ENCODE measurements at places on chromosomes 12 and 14.

GRCh38 chr12:120403869-120404268, 34.0 kb upstream of the COX6A1 start:
- DNase-seq: no peak

- no peak for DNase-seq
Measured at GRCh38 chr12:116365606-116366455, 88.3 kb upstream of the MED13L start.

GRCh38 chr12:119676022-119676421, 8.1 kb downstream of the PRKAB1 start:
- no peak for DNase-seq

- no peak for DNase-seq
Measured at GRCh38 chr12:38911611-38912010, 6.2 kb upstream of the CPNE8 start.

GRCh38 chr14:33922125-33922524, 28.7 kb downstream of the EGLN3 start:
- no peak for DNase-seq

DNA sequence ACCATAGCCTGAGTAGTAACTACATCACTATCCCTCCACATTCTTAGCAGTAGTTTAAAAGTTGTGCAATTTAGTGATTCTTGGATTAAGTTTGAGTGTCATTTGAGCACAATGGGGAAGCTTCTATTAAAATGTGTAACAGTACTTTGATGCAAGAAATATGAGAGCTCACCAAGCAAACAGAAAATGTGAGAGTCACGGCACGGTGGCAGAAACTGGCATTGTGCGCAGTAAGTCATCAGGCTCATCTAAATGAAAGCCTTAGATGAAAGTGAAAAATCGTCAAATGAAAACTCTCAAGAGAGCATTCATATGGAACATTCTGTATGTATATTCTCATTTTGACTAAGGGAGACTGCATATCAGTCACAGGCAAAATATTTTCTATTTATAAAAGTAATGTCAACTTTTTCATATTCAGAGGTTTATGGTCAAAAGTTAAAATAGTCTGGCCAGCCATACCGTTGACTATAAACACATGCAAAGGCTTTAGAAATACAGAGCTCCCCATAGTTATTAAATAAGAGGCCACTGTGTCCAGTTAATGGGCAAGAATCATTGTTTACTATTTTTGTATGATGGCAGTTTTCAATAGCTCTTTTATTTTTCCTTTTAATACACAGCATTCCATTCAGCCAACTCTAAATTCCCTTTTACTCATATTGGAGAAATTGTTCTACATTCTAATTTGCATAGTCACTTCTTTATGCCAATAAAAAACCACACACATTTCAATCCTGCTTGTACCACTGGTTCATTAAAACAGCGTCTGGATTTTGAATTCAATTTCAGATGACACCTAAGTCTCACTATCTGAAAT, 167.9 kb downstream of the PRKD1 start:
- no peak for DNase-seq

DNA sequence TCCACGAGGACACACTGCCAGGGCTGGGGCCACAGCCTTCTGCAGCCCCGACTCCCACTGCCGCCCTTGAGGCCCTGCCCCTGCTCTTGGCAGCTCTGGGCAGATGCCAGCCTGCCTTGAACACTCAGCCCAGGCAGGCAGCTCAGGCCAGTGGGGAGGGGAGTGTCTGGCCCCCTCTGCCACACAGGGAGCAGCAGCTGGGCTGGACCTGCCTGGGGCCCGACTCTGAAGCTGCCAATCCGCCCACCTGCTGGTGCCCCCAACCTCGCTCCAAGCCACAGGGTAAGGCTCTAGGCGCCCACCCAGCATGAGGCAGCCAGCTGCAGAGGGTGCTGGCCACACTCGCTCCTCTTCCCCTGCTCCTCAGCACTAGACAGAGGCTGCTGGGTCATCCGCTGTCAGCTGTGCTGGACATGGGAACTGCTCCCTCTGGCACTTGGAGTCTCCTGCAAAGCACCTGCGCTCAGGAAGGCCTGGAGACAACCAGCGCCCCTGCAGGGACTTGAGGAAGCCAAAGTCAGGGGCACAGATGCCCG, 24.6 kb upstream of the NUDT14 start:
- DNase-seq: no peak

Measured in HFF-Myc (cell line).